ENCODE measurements at places on chromosomes 1 and 21. TPM values are rescaled to one million over a fixed set of nuclear protein-coding genes. Genes with fewer than 3 reads are reported as not detected.

Gene ANGPTL1
- 4.9 TPM for polyA plus RNA-seq

Gene ADORA3
- polyA plus RNA-seq: 0.50 TPM

Gene PLEKHO1
- polyA plus RNA-seq: 60.4 TPM

Gene DENND2D
- polyA plus RNA-seq: 15.1 TPM

Gene HSF2BP
- 2.3 TPM for polyA plus RNA-seq

Gene KCNT2
- 12.2 TPM for polyA plus RNA-seq

Gene MXRA8
- 145 TPM for polyA plus RNA-seq

Gene AMPD1
- polyA plus RNA-seq: not detected

Gene UQCRHL
- 1.5 TPM for polyA plus RNA-seq

Gene RIPK4
- polyA plus RNA-seq: 18.2 TPM

Gene E2F2
- polyA plus RNA-seq: 5.4 TPM

DNA sequence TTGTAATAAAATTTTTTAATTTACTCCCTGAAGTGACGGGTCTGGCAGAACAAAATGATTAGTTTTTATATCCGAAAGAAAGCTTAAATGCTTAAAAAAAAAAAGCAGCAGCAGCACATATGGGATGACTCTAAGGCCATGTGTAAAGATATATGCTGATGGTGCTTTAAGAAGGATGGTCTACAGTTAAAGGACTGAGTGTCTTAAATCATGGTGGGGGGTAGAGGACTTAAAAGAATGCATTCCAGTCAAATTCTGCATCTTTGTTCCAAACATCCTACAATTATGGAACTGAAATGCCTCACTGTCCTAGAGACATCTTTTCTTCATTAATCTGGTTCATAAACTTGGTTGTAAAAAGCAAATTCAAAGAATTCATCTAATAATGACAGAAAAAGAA is 7.0 kb downstream of the KDM5B start:
- no peak for DNase-seq

DNA sequence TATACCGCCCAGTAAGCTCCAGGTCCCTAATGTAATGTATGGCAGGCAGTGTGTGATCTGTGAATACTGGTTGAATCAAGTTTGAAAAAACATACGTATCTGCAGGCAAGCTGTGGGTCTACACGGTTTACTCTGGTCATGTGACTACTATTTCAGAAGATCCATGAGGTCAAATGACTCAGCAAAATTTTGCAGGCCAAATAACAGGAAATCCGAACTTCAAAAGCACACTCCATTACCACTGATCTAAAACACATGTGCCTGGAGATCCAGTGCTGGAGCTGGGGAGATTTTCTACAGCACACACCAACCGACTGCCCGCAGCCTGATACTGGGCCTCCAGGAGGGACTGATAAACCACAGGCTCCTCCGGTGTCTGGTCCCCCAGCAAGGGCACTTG is 64.5 kb upstream of the SLC44A3 start:
- no peak for DNase-seq

DNA sequence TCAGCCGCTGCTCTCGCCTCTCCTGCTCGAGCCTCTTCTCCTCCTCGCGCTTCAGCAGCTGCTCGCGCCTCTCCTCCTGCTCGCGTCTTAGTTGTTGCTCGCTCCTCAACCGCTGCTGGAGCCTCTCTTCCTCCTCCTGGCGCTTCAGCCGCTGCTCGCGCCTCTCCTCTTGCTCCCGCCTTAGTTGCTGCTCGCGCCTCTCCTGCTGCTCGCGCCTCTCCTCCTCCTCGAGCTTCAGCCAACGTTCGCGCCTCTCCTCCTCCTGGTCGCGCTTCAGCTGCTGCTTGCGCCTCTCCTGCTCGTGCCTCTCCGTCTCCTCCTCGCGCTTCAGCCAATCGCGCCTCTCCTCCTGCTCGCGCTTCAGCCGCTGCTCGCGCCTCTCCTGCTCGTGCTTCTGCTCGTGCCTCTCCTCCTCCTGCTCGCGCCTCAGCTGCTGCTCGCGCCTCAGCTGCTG is 3.7 kb downstream of the TCHH start:
- peak; percentile 24 for DNase-seq

GRCh38 chr1:210981490-210981889 is 152.5 kb downstream of the KCNH1 start:
- DNase-seq: no peak

- DNase-seq: no peak
Measured at GRCh38 chr1:162003830-162004215, 19.8 kb downstream of the OLFML2B start.

DNA sequence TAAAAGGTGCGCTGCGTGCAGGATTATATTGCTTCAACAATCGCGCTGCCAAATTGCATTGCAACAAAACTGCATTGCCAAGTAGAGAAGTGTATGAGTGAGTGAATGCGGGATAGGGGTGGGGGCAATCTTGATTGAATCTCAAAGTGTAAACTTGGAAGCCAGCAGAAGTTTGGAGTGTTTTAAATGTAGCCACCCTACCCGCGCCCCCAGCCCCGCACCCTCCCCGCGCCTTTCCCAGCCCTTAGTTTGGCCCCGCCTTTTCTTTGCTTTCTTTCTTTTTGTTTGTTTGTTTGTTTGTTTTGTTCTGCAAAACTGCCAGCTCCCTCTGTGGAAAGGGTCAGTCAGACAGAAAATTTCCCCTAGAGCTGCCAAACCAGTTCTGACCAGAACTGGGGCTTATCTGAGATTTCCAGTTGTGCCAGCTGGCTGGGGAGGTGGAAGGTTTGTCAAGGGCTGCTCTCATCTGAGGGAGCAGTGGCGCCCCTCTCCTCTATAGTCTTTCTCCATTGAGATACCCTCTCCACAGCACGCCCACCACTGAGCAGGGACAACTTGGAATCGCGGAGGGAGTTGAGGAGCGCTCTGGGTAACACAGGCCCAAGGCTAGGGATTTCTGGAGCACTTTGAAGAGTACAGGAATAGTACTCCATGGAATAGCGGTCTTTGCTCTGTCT is 666 bp upstream of the BEND5 start:
- DNase-seq: no peak

GRCh38 chr1:230878591-230878990 is 10.3 kb upstream of the C1orf198 start:
- DNase-seq: no peak

DNA sequence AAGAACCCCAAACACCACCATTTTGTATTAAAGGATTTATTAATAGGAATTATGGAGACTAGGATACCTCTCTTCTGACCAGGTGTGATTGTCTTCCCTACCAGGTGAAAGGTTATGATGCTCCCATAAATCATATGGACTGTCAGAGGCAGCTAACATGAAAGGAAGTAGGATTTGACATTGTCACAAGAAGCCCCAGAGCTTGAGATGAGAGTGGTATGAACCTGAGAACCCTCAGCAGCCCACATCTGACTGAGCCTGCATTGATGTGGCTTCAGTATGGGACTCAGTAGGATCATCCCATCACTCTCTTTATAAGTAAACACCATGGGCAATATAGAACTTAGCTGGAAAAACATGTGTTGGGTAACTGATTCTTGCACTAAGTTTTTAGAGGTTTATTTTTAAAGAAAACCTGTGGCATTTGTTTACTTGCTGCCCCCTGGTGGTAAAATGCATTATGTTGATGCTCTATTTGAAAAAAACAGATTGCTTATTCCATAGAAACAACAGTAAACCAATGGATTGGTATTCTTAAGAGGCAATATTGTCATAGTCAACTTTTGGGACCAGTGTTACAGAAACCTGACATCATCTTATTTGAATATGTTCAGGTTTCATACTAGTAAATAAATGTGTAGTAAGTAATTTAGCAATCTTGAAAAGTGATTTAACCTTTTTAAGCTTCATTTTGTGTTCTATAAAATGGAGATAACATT is 16.6 kb upstream of the CACYBP start:
- no peak for DNase-seq

GRCh38 chr1:179707406-179707805 is 35.7 kb upstream of the FAM163A start:
- DNase-seq: no peak

GRCh38 chr1:108963052-108963686 is at the start of gene CLCC1:
Gene CLCC1 (minus strand): TSS chr1:108963484. CDS start chr1:108950437, 13,047 bp downstream.
- peak; percentile 84 for DNase-seq

DNA sequence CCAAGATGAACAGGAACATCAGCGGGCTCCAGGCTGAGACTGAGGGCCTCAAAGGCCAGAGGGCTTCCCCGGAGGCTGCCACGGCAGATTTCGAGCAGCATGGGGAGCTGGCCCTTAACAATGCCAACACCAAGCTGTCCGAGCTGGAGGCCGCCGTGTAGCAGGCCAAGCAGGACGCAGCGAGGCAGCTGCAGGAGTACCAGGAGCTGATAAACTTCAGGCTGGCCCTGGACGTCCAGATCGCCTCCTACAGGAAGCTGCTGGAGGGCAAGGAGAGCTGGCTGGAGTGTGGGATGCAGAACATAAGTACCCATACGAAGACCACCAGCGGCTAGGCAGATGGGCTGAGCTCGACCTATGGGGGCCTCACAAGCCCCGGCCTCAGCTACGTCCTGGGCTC is 823.4 kb upstream of the NEGR1 start:
- DNase-seq: no peak

GRCh38 chr1:10960411-10961299 is 51.8 kb upstream of the TARDBP start:
- DNase-seq: peak; percentile 78

- no peak for DNase-seq
Measured at GRCh38 chr1:9357958-9358357, 65.3 kb downstream of the SPSB1 start.

GRCh38 chr1:82597649-82598048 is 796.9 kb downstream of the ADGRL2 start:
- no peak for DNase-seq

- no peak for DNase-seq
Measured at GRCh38 chr1:94792473-94793295, 27.5 kb upstream of the SLC44A3 start.

DNA sequence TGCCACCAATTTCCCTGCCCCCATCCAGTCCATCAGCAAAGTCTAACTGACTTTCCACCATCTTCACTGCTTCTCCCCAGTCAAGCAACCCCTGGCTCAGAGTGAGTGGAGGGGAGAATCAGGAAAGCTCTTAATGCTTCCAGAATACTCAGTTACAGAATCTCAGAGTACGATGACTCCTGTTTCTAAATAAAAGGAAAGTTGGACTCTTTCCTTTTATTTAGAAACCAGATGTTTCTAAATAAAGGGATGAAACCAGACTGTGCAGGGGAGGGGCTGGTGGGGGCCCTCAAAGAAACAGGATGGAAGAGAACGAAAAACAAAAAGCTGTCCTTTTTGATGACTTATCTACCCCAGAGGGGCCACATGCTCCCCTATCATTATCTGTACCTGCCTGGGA is 85.2 kb upstream of the PPM1J start:
- no peak for DNase-seq

- DNase-seq: no peak
Measured at GRCh38 chr1:221778535-221779142, 36.8 kb upstream of the DUSP10 start.

- no peak for DNase-seq
Measured at GRCh38 chr1:22773981-22774832, 63.6 kb downstream of the EPHB2 start.

GRCh38 chr1:121517586-121518230 is 332.9 kb downstream of the SRGAP2C start:
- no peak for DNase-seq

DNA sequence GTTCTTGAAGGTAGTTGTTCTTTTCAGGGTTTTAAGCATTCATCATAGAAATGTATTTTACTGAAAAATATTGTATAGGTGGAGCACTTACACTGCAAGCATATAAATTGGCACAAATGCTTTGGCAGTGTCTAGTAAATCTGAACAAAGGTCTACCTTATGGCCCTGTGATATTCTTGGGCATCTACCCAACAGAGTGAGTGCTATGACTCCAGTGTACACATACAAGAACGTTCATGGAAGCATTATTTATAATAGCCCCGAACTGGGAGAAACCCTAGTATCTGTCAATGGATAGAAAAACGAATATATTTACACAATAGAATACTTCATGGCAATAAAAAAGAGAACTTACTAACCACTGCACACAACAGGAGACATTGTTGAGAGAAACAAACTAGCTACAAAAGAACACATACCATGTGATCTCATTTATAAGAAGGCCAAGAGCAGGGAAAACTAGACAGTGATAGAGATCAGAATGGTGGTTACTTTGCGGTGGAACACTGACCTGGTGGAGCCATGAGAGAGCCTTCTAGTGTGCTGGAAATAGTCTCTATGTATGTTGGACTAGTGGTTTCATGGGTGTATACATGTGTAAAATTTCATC is 96.0 kb downstream of the MAB21L3 start:
- DNase-seq: no peak

GRCh38 chr1:116556289-116557006 is 14.4 kb downstream of the CD58 start:
- no peak for DNase-seq

GRCh38 chr1:79899914-79900313 is 893.4 kb upstream of the ADGRL4 start:
- DNase-seq: no peak
